T-helper 2 cell treated with Interferon-gamma antibody and Interleukin-4, amounts not matched to agents 100 ng/mL and 5 ng/mL, for 36 hours (primary cell): ENCODE measurements at places on chromosomes 7 and 10. TPM values are rescaled to one million over a fixed set of nuclear protein-coding genes. Genes with fewer than 3 reads are reported as not detected.

Gene RAMP3
- not detected in 2 replicates for total RNA-seq

Gene ZNF107
- total RNA-seq, result 18.4 and 18.6 TPM in 2 replicates

Gene MRLN
- total RNA-seq, result not detected in 2 replicates

Gene NACAD
- total RNA-seq, result 0.02 TPM in 1 of 2 replicates, not detected in the other

Gene ZC3HAV1L
- total RNA-seq, result 19.7 TPM in 2 replicates

Gene SNCG
- total RNA-seq, result not detected in 2 replicates

Gene TMEM273
- total RNA-seq, result 39.4 and 41.0 TPM in 2 replicates

Gene ADAM12
- total RNA-seq, result 0.14 TPM in 1 of 2 replicates, not detected in the other

Gene RAB19
- total RNA-seq, result 9.0 and 9.5 TPM in 2 replicates

Gene VAX1
- total RNA-seq, result not detected in 2 replicates

Gene FANK1
- total RNA-seq, result 0.14 TPM in 1 of 2 replicates, not detected in the other

Gene OR13A1
- total RNA-seq, result not detected in 2 replicates

Gene INSYN2A
- not detected in 2 replicates for total RNA-seq

Gene TCTN3
- total RNA-seq, result 36.4 and 41.3 TPM in 2 replicates

Gene PVRIG
- 46.2 and 49.9 TPM in 2 replicates for total RNA-seq

Gene MSANTD7
- 17.9 and 18.0 TPM in 2 replicates for total RNA-seq

Gene PTF1A
- not detected in 2 replicates for total RNA-seq

Gene RBP3
- total RNA-seq, result not detected in 2 replicates

Gene GPNMB
- 0.73 and 0.82 TPM in 2 replicates for total RNA-seq

Gene PDZD7
- 0.64 and 0.77 TPM in 2 replicates for total RNA-seq

Gene SPDYE5
- total RNA-seq, result not detected in 2 replicates

Gene TRPV6
- total RNA-seq, result not detected in 2 replicates

Gene ZFAND4
- total RNA-seq, result 19.7 and 21.0 TPM in 2 replicates

Gene SMKR1
- total RNA-seq, result 7.6 and 7.8 TPM in 2 replicates

Gene AKR1C4
- not detected in 2 replicates for total RNA-seq
